ENCODE measurements at places on chromosomes 5 and 9.

DNA sequence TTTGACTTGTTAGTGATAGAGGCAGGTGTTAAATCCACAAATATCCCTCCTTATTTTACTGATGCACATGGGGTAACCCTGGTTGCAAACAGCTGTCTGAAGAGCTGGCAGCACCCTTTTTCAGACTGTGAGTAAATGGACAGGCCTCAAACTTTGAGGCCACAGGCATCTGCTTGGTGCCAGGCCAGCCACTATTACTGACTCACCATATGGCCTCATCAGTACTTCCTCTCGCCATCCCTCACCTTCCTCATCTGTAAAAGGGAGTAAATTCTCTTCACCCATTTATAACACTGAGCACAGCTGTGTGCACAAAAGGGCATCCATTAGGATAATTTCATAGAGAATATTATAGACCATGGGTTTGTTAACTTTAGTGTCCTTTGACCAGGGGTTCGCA lies 11.9 kb upstream of the TNIP1 start:
- no peaks in the 10 kb centered on the region for H3K36me3 ChIP-seq
- no peak overlapping the region for H3K27ac ChIP-seq
- H3K4me1 ChIP-seq: peaks cover 36% of the 10 kb centered on the region
- H3K4me3 ChIP-seq: no peak overlapping the region

DNA sequence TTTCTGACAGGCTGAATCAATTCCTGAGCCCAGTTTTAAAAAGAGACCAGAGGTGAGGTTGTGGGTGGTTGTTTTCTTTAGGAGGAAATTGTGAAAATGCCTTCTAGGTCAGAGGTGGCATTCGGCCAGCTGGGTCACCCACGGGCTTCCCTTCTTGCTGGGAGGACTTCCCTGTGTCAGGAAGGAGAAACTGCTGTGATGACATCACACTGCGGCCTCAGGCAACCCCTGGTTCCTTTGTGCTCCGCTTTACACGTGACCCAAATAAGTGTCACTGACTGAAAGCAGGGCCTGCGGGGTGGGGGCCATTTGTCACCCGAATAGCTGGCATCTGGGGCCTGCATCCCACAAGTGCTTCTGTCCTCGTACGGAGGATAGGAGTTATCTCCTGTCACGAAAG lies 39.7 kb downstream of the FABP6 start:
- H3K4me3 ChIP-seq: no peak overlapping the region
- no peaks in the 10 kb centered on the region for H3K36me3 ChIP-seq
- no peaks in the 10 kb centered on the region for H3K4me1 ChIP-seq
- DNase-seq: peak; percentile 85
- no peak overlapping the region for H3K27ac ChIP-seq

- H3K4me1 ChIP-seq: no peaks in the 10 kb centered on the region
- H3K27me3 ChIP-seq: no peaks in the 10 kb centered on the region
- no peaks in the 10 kb centered on the region for H3K36me3 ChIP-seq
- H3K4me3 ChIP-seq: no peak overlapping the region
These were observed 406.0 kb upstream of the SEMA6A start for GRCh38 chr5:116980581-116980980.

GRCh38 chr5:60339691-60340201 lies 360.2 kb downstream of the DEPDC1B start:
- H3K36me3 ChIP-seq: no peaks in the 10 kb centered on the region
- peak; percentile 85 for DNase-seq
- no peaks in the 10 kb centered on the region for H3K27me3 ChIP-seq
- H3K27ac ChIP-seq: peak overlapping the region; percentile 75
- peaks cover 68% of the 10 kb centered on the region for H3K4me1 ChIP-seq

DNA sequence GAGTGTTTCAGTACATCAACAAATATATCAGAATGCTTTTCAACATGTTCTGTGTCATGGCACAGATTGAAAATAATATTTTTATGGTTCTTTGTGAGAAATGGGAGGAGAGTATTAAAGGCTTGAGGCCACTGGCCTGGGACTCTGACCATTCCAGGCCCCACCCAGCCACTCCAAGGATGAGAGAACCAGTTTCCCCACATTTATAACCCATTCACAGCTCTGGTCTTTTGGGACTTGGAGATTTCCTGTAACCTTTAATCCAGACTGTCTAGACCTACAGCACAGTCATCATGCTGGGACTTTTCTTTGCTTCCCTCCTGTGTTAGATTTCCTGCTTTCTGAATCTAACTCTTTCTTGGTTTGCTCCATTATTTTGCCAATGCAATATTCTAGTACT lies 389.6 kb downstream of the KIAA0825 start:
- no peaks in the 10 kb centered on the region for H3K4me1 ChIP-seq
- no peak overlapping the region for H3K27ac ChIP-seq
- no peaks in the 10 kb centered on the region for H3K27me3 ChIP-seq
- no peak overlapping the region for H3K4me3 ChIP-seq

DNA sequence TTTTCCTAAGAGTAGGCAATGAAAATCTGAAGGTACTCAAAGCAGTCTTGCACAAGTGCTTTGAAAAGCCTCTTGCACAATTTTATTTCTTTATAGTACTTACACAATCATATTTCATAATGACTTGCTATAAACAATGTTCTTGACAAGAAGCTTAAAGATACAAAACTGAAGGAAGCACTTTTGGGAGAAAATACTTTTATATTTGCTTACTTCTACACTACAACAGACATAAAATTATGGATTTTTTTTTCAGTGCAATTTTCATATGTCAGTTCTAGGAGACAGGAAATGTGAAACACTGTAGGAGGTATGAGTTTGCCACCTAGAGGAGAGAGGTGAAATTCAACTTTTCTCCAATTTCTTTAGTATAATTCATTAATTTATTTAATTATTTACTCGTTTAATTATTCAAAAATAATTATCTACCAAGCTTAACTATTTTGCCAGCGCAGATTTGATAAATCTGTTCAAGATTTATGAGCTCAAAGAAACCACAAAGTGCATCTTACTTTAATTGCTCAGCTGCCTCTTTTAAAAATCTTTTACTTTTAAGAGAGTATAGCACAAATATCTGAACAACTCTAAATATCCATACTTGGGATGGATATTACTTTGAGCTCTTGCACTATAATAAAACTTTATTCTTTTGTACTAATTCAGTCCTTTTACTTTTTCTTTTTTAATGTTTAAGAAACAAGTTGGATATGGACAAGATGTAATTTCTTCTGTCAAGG lies 29.0 kb upstream of the CDKN2B start:
- no peak overlapping the region for H3K4me3 ChIP-seq
- H3K27ac ChIP-seq: no peak overlapping the region
- no peak for DNase-seq
- no peaks in the 10 kb centered on the region for H3K4me1 ChIP-seq
- H3K27me3 ChIP-seq: no peaks in the 10 kb centered on the region
- no peaks in the 10 kb centered on the region for H3K36me3 ChIP-seq

DNA sequence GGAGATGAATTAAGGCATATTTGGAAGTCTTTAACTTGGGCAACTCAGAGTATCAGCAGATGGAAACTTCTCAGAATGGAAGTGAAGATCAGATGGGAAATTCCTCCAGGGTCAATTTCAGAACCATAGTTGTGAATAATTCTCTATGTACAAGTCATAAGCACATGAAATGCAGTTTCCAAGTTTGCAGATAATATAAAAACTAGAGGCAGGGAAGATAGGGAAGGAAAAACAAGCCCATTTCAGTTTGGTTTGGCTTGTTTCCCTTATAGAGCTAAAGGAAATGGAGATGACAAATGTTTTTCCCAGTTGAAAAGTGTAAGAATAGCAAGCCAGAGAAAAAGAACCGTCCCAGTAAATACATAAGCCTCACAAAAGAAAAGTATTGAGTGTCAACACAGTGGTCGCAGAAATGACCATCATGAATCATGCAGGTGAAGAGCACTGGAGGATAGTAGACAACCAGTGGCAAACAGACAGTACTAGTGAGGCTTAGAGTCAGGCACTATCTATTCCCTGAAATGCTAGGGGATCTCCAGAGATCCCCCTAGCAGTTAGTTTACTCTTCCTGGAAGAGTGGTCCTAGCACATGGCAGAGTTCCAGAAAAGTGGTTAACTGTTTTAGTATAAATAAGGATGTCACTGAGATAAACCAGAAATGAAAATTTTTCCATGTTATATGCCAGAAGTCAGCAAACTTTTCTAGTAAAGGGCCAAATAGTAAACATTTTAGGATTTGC lies 245.9 kb downstream of the SAXO1 start:
- no peaks in the 10 kb centered on the region for H3K36me3 ChIP-seq
- no peak for DNase-seq
- no peak overlapping the region for H3K4me3 ChIP-seq
- peaks cover 31% of the 10 kb centered on the region for H3K4me1 ChIP-seq

- no peaks in the 10 kb centered on the region for H3K27me3 ChIP-seq
- peaks cover 23% of the 10 kb centered on the region for H3K36me3 ChIP-seq
- H3K4me3 ChIP-seq: no peak overlapping the region
- H3K27ac ChIP-seq: no peak overlapping the region
- no peaks in the 10 kb centered on the region for H3K4me1 ChIP-seq
- DNase-seq: no peak
These were observed 116.7 kb downstream of the GOLPH3 start for GRCh38 chr5:32057187-32058096.

DNA sequence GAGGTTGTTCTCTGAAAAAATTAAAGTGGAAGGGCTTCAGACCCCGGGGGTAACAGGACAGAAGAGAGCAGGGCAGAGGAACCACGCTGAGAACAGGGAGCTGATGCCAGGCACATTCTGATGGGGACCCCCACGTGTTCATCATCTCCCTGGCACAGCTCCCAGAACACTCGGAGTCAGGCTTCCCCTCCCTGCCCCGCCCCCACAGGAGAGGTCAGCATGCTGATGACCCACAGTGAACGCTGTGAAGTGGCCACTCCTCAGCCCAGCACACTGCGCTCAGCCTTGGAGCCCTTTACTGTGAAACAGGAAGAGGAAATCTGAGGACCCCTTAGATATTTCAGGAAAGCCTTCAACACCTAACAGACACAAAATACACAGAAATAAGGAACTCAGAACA lies 16.4 kb downstream of the RETREG1 start:
- no peaks in the 10 kb centered on the region for H3K4me1 ChIP-seq
- H3K27ac ChIP-seq: no peak overlapping the region
- no peaks in the 10 kb centered on the region for H3K36me3 ChIP-seq
- DNase-seq: peak; percentile 51

DNA sequence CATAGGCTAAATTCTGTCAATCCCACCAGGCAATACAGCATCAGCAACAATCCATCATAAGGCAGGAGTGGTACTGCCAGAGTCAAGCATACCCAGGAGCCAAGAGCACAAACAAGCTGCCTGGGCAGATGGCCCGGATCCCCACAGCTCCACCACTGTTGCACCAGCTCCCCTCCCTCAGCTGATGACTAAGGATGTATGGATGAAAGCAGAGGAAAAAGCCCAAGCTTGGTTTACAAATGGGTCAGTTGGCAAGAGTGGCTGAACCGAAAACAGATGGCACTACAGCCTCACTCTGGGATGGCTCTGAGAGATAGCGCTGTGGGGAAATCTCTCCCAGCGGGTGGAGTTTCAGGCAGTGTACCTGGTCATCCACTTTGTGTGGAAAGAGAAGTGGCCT lies 29.4 kb downstream of the DROSHA start:
- no peak overlapping the region for H3K4me3 ChIP-seq
- peaks cover 99% of the 10 kb centered on the region for H3K36me3 ChIP-seq
- no peaks in the 10 kb centered on the region for H3K4me1 ChIP-seq

GRCh38 chr5:127571314-127572131 lies 54.1 kb downstream of the PRRC1 start:
- no peaks in the 10 kb centered on the region for H3K27me3 ChIP-seq
- H3K27ac ChIP-seq: no peak overlapping the region
- no peak for DNase-seq
- H3K4me1 ChIP-seq: no peaks in the 10 kb centered on the region
- H3K36me3 ChIP-seq: no peaks in the 10 kb centered on the region

GRCh38 chr5:10286862-10287227 lies 20.9 kb downstream of the CMBL start:
- no peak overlapping the region for H3K27ac ChIP-seq
- peaks cover 43% of the 10 kb centered on the region for H3K36me3 ChIP-seq
- H3K4me1 ChIP-seq: no peaks in the 10 kb centered on the region

- DNase-seq: no peak
- H3K4me3 ChIP-seq: no peak overlapping the region
- H3K27me3 ChIP-seq: no peaks in the 10 kb centered on the region
- H3K4me1 ChIP-seq: no peaks in the 10 kb centered on the region
- no peaks in the 10 kb centered on the region for H3K36me3 ChIP-seq
- H3K27ac ChIP-seq: no peak overlapping the region
These were observed 396.7 kb downstream of the MRPS30 start for GRCh38 chr5:45205403-45205961.

DNA sequence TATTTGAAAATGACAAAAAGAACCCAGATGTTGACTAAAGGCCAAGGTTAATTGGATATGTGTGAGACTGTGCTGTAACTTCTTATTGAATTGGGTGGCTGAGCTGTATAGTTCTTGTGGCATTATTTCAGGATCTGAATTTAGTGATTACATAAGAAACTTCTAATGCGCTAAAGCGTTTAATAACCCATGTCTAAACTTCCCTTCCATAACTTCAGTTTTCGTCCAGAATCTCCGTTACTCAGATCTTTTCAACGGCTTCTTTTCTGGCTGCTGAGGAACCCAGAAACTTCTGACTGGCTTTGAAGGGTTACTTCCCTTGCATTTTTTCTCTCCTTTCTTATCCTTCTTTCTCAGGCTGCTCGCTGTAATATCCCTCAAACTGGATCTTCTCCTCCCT lies 28.1 kb upstream of the C9orf72 start:
- no peak for DNase-seq
- no peaks in the 10 kb centered on the region for H3K36me3 ChIP-seq
- peaks cover 4% of the 10 kb centered on the region for H3K4me1 ChIP-seq
- H3K4me3 ChIP-seq: no peak overlapping the region
- H3K27ac ChIP-seq: no peak overlapping the region

- peaks cover 51% of the 10 kb centered on the region for H3K36me3 ChIP-seq
- no peak overlapping the region for H3K27ac ChIP-seq
These were observed 7.2 kb downstream of the ZNF354B start for GRCh38 chr5:178866946-178867345.

DNA sequence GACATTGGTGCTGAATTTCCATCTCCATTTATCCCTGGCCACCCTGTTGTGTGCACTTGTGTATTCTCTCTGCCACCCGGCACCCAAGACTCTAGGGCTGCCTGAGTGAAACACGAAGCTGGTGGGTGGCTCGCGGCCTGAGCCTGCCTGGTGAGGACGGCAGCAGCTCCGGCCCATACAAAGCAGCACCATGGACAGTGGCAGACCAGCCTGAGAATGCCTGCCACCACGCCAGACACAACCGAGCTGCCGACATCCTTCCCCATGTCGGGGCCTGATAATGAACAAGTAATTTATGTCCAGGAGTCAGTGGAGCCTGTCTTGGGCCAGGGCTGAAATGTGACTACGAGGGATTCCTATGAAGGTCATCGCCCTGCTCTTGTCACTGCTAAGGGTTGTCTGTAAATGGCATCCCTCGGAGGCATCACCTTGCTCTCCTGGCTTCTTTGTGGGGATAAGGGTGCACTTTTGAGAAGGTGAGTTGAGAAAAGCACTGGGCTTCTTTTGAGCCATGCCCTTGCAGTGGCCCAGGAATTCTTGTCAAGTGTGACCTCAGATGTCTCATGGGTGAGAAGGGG lies 175.7 kb downstream of the MELK start:
- H3K36me3 ChIP-seq: no peaks in the 10 kb centered on the region
- no peak overlapping the region for H3K4me3 ChIP-seq
- no peak for DNase-seq
- H3K27me3 ChIP-seq: peaks cover 48% of the 10 kb centered on the region
- no peaks in the 10 kb centered on the region for H3K4me1 ChIP-seq

GRCh38 chr5:96200641-96201040 lies 232.4 kb downstream of the PCSK1 start:
- H3K27ac ChIP-seq: no peak overlapping the region
- H3K4me1 ChIP-seq: no peaks in the 10 kb centered on the region
- no peaks in the 10 kb centered on the region for H3K36me3 ChIP-seq
- H3K4me3 ChIP-seq: no peak overlapping the region
- no peak for DNase-seq

Data from tibial artery (tissue), 4 donors.